DMS 273 treated with DMSO at 0.1 percent for 48 hours (cell line): ENCODE measurements at places on chromosomes 1 and 21.

DNA sequence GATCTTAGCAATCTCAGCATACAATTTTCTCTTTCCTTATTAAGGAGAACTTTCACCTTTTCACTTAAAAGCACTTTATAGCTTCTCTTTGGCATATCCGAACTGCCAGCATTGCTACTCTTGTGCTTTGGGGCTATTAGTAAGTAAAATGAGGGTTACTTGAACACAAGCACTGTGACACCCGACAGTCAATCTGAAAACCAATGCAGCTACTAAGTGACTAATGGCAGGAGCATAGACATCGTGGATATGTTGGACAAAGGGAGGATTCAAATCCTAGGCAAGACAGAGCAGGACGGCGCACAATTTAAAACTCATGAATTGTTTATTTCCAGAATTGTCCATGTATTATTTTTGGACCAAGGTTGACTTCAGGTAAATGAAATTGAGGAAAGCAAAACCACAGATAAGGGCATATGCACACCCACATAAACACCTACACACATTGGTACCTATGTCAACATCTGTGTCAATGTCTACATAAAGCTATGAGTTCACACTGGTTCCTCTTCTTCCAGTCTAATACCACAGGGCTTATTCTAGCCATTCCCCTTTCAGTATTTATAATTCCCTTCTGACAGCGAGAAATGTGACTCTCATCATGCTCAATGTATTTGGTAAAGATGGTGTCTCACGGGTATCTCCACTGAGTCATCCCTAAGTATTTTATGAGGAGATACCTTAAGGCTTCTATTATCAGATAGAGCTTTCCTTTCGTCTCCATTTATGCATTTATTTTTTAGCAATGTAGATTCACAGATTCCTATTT is 75.3 kb upstream of the RALGPS2 start:
- no peak for DNase-seq

- no peak for DNase-seq
Measured at GRCh38 chr1:202794051-202794740, 14.0 kb downstream of the KDM5B start.

- no peak for DNase-seq
Measured at GRCh38 chr1:228999446-229000170, 264.3 kb downstream of the RHOU start.

DNA sequence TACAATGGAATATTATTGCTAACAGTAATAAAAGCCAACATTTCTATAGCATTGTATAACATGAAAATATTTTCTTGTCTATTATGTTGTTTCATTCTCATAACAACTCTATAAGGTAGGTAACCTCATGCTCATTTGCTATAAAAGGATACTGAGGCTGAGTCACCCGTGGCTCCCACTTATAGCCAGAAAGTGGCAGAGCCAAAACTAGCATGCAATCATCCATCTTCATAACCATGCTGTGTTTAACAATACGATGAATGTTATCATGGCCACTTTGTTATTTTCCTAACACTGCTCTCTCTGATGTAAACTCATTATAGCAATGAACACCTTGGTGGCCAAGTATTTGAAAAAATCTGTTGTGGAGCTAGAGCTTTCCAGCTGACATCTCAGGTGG is 80.8 kb upstream of the JUN start:
- DNase-seq = no peak

DNA sequence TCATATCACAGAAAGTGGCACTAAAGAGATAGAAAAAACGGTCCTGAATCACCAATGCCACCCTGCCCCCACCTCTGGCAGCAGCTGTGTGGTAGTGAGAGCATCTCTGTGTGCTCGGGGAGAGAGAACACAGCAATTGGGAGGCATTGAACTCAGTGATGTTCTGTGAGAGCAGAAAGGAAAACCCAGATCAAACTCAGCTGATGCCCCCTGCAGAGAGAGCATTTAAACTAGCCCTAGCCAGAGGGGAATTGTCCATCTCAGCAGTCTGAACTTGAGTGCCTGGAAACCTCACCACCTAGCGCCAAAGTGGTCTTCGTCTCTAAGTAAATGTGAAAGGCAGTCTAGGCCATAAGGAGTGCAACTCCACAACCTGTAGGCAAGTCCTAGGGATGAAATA is 21.3 kb downstream of the SLC44A5 start:
- DNase-seq = no peak

DNA sequence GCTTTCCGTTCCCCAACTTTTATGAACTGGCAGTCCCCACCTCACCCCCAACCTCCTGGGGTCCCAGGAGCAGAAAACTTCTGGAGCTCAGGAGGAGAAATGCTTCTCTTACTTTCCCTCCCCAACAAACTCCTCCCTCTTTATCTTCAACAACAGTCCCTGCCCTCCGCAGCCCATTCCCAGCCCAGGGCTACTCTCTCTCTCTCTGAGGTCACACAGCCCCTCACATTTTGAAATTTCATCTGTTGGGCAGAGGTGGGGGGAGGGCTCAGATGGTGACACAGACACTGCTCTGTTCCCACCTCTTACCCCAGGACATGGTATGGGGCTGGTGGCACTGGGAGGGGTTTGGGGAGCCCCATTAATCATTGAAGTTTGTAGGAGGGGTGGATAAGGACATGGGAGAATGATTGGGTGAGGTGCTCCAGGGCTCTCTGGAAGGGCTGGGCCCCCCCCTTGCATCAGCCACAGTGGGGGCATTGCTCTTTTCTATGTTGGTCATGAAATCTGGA is 6.0 kb downstream of the PIK3CD start:
- no peak for DNase-seq

- DNase-seq = no peak
Measured at GRCh38 chr1:66553846-66554245, 19.9 kb downstream of the SGIP1 start.

- DNase-seq = no peak
Measured at GRCh38 chr1:223712194-223712849, at the start of gene CAPN2. CAPN2 (plus strand) TSS chr1:223712539; CDS start chr1:223712641, 102 bp downstream.

- DNase-seq = no peak
Measured at GRCh38 chr1:227883641-227884301, 64.0 kb downstream of the WNT9A start.
